ENCODE measurements at places on chromosomes 4 and X.

DNA sequence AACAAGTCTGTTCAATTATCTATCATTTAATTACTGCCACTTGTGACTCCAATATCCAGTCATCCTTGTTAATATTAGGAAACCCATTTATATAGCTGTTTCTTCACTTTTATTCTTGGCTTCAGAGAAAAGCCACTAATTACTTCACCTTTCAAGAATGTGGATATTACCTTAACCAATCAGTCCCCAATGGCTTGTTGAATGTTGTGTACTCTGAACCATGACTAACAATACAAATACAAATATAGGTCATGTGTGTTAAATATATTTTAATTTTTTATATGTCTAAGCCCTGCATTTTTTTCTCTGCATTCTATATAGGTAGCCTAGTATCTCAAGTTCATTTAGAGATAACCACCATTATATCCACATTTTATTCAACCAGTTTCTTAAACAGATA, 1513.4 kb upstream of the AGA start:
- DNase-seq: no peak

GRCh38 chr4:111959222-111959621, 186.0 kb upstream of the FAM241A start:
- no peak for DNase-seq

DNA sequence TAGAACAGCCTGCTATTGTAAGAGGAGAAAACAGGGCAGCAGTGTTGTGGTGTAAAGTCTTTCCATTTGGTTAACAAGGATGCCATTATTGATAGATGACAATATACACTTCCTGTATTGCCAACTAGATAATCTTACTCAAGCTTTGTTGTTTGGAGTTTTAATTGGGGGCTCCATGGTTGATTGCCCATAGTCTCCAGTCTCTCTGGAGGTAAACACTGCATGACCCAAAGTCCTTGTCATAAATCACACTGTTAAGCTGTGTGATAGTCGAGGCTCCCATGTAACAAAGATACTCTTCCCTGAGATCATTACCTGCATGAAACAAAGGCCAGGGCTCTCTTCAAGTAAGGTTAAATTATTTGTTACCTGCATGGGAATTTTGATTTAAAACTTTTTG, 394.6 kb downstream of the C4orf33 start:
- DNase-seq: no peak

DNA sequence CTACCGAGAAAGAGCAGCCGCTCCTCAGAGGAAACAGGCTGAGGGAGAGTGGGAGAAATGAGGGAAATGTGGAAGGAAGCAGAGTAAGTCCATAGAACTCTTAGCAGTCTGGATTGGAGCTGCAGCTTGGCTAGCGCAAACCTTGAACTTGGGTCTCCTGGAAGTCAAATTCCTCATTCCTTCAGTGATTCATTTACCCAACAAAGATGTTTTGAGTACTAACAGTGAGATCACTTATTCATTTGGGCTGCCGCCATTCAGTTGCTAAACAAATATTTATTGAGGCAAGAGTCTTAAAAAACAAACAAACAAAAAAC, 51.5 kb downstream of the SEL1L3 start:
- peak; percentile 62 for DNase-seq

DNA sequence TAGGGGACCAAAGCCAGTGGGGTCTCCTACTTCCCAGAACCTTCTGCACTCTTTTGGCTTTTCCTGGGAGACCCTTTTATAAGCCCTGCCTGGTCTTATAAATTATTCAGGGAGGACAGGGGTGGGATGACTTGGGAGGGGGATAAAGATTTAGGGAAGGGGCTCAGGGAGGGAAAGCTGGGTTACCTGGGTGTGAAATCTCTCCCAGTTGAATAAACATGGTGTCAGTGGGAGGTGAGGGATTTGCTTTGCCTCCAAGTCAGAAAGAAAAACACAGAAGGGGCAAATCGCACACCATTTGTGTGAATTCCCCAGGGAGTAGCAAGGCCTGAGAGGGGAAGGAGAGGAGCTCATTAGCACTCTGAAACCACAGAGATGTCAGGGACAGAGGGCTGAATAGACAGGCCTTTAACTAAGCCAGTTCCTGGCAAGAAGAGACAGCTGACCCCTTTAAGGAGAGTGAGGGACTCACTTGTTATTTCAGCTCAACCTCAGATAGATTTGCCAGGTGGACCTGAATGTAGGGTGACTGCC, at the start of gene RIPPLY1:
Gene RIPPLY1 (minus strand): TSS at position 51 of the 534 bp plus-strand sequence. CDS start 54 bp downstream, outside the sequence.
- DNase-seq: no peak

- DNase-seq: no peak
Observed at GRCh38 chr4:112377171-112377570, 80.0 kb downstream of the ALPK1 start.

GRCh38 chrX:41084044-41084892, 977 bp upstream of the USP9X start:
- DNase-seq: peak; percentile 87

DNA sequence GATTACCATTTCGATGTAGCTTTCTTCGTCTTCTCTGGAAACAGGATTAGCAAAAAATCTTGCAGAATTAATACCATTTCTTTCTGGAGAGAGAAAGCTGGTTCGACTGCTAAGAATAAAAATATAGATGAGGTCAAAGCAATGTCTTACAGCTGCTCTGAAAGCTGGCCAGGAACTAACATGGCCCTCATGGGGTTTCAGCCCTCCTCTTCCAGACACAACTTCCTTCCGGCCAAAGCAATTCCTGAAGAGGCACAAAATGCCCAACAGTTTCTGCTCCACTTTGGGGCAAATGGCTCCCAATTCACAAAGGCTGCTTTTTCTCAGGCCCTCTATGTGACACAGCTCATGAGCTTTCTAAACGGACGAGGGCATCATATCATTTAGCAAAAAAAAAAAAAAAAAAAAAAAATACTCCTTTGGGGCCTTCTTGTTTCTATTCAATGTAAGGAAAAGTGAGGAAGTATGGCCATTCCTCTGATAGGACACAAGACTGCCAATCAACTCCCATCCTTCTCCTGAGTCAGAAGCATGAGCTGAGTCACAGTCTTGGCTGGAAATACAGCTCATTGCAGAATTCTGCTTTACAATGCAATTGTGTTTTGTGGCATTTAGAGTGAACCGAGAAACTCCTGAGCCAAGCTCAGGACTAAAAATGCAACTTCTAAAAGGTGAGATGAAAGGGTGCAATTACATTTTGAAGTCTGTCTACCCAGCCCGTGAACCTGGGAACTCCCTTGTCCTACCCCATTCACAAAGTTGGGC, 42.7 kb upstream of the CTAG2 start:
- DNase-seq: peak; percentile 36

DNA sequence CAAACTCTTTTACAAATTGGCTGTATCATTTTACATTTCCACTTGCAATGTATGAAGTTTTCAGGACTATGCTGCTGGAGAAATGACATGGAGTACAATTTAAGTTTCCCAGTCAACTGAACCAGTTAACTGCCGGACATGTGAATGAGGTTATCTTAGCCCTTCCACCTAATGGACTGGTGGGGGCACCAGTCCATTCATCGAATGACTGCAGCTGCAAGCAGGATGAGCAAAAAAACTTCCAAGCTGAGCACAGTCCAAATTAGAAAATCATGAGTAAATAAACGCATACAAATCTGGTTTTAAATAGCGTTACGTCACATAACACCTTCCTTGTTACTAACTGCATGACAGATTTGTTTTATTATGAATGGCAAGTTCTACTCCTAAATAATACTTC, 1131.5 kb downstream of the PCDH18 start:
- no peak for DNase-seq

GRCh38 chr4:111274486-111274885, 651.6 kb upstream of the PITX2 start:
- no peak for DNase-seq

DNA sequence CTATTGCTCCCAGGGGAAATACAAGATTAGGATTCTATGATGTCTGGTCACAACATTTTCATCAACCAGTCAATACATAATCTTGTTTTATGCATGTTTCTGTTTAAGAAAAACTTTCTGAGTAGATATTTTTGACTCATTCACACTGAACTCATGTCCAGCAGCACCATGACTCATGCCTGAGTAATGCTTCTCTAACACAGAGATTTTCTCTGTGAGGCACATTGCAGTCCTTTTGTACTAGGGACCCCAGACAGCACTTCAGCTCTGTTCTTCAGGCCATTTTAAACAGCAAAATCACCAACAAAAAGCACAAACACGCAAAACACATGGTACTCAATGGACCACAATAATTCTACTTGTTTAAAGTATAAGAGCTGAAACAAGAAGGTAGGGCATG, 83.6 kb downstream of the MXRA5 start:
- peak; percentile 71 for DNase-seq

- no peak for DNase-seq
Observed at GRCh38 chr4:150949943-150950342, 65.1 kb downstream of the LRBA start.
